ENCODE measurements at places on chromosomes 2 and 18.
A peak's percentile ranks its signal among the peaks of the same experiment; 100 is the strongest.

DNA sequence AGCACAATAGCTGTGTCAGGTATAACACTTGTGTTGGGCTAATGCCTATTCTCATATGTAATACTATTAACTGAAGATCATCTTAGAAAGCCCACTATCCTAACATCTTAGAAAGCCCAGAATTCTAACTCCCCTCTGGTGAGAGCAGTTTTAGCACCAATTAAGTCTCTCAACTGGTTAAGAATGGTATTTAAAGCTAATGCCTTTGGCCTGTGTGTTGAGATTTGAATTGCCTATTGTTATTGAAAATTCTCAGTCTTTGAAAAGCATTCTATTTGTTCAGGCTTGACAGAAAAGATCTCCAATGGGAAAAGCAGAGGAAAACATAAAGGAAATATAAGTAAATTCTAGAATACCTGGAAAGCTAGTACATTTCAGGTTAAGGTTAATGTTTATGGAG, 352.5 kb downstream of the ARHGAP15 start:
- no peak for DNase-seq

- no peak for DNase-seq
Measured at GRCh38 chr18:21298351-21298750, 56.3 kb downstream of the GREB1L start.

GRCh38 chr2:145692971-145693478, 1173.1 kb upstream of the ZEB2 start:
- DNase-seq, result peak; percentile 4

DNA sequence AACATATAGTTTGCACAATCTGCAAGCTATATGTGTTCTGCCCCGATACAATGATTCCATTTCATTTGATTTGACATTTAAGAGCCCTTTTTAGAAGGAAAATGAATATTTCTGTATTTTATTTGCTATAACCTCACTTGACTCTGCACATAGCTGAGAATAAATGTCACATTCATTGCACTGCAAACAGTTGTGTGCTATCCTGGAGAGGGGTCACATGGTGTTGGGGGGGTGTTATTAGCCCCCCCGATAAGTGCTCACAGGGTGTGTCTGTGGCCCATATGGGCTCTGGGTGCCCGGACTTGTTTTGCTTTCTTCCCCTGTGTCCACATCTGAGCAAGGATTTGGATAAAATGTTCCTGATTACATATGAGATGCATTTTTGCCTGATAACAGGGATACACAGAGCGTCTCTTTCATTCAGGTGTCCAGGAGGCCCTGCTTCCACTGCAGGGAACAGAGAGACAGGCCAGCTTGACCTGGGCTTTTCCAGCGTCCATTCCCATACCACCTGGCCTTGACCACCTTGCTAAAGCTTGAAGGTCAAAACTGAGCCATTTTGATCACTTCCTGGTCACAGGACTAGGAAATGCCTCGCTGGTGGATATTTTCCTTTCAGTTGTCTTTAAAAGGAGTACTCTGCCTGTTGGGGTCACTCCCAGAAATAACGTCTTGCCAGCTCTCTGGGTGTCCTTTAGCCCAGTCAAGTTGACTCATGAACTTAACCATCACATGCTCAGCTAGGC, 38.4 kb upstream of the ID2 start:
- DNase-seq, result no peak

- DNase-seq, result no peak
Measured at GRCh38 chr2:224711381-224711780, 4.8 kb downstream of the CCDC195 start.

GRCh38 chr2:199335502-199335901, 122.2 kb downstream of the SATB2 start:
- DNase-seq, result no peak

DNA sequence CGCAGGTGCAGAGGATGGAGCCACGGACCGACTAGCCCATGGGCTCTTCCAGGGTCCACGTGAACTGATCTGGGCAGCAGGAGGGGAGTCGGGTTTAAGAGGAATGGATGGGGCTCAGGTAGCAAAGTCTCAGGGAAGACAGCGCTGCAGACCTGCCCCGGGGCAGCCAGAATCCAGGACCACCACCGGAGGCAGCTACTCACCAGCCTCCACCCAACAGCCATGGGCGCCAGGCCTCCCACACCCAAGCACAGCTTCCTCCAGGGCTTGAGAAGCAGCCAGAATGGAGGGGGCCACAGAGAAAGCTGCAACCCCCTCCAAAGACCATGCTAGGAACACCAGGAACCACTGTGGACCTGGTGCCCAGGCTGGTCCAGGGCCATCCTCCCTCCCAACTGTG, 164.3 kb downstream of the TWIST2 start:
- DNase-seq, result no peak

- DNase-seq, result no peak
Measured at GRCh38 chr18:62485684-62486083, 37.1 kb upstream of the ZCCHC2 start.

- no peak for DNase-seq
Measured at GRCh38 chr2:604385-604784, 72.8 kb downstream of the TMEM18 start.

- no peak for DNase-seq
Measured at GRCh38 chr2:235813398-235813797, 319.6 kb downstream of the AGAP1 start.

GRCh38 chr18:10169064-10169562, 255.3 kb downstream of the VAPA start:
- peak; percentile 35 for DNase-seq

DNA sequence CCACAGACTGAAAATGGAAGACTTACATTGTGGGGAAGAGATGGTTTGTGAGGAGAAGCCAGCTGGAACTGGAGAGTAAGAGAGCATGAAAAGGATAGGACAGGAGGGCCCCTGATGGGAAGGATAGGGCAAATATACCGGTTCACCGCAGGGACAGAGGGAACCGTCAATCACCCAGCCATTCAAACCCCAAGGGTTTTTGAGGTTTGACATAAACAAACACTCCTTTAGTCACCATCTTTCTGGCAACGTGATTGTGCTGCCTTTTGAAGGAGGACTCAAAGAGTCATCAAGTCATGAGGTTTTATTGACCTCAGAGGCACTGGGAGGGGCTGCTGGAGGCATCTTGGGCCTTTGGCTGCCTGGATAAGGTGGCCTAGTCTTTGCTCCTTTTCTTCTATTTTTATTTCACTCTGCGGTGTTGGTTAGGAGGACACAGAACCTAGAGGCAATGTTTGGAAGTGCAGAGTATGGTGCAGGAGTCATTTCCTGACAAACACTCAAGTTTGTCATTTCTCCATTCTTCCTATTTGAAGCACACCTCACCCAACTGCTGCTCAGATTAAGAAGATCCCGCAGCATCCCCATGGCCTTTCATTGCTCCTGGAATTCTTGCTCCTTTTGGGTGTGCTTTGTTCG, 487.3 kb upstream of the SPRED2 start:
- no peak for DNase-seq

GRCh38 chr2:74052732-74053710, 68.3 kb downstream of the TET3 start:
- no peak for DNase-seq

GRCh38 chr18:9613550-9614400, 584 bp downstream of the PPP4R1 start:
- DNase-seq, result peak; percentile 75
